Cortex of kidney (tissue), 1 donor: ENCODE measurements at places on chromosomes 4 and X.

- no peak for DNase-seq
Measured at GRCh38 chr4:40331101-40331745, 3.9 kb upstream of the CHRNA9 start.

DNA sequence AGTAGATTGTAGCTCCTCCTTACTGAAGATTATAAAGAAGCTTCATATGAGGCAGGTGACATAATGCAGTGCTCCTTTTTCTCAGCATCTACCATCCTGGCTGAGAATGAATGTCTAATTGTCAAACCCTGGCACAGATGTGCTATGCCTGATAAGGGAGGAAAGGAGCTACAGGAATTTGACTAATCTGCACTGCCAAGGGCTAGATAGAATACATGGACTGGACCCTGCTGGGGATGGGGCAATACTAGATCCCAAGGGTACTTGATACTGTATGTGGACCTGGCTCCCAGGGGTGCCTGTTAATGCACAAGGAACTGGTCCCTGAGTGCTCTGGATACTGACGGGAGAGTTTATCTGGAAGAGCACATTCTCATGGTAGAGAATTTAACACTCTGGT, 362.2 kb upstream of the EMCN start:
- DNase-seq = no peak

GRCh38 chrX:150032742-150033141, 94.5 kb upstream of the EOLA2 start:
- DNase-seq = no peak

- no peak for DNase-seq
Measured at GRCh38 chrX:140172401-140172800, 207.1 kb upstream of the CXorf66 start.

- DNase-seq = no peak
Measured at GRCh38 chr4:169795585-169795984, 37.8 kb upstream of the HPF1 start.

DNA sequence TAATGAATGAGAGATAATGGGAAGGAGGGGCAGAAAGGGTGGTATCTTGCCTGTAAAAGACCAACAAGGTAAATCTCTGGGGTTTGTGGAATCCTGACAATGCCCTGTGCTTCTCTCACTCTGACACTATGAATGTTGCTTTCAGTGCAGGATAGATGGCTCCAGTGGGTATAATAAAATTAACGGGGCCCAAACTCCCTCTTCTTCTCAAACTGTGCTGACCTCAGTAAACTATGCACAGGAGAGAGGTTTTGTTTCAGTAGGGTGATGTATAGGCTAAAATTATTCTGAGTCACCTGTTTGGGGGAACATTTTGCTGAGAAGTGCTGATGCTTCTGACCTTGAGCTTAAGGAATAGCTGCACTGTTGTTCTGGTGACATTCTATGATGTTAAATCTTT, 82.6 kb downstream of the TSPAN7 start:
- no peak for DNase-seq

GRCh38 chr4:153258750-153259149, 54.5 kb downstream of the TRIM2 start:
- DNase-seq = no peak

GRCh38 chr4:37629713-37630112, 56.5 kb downstream of the RELL1 start:
- no peak for DNase-seq

DNA sequence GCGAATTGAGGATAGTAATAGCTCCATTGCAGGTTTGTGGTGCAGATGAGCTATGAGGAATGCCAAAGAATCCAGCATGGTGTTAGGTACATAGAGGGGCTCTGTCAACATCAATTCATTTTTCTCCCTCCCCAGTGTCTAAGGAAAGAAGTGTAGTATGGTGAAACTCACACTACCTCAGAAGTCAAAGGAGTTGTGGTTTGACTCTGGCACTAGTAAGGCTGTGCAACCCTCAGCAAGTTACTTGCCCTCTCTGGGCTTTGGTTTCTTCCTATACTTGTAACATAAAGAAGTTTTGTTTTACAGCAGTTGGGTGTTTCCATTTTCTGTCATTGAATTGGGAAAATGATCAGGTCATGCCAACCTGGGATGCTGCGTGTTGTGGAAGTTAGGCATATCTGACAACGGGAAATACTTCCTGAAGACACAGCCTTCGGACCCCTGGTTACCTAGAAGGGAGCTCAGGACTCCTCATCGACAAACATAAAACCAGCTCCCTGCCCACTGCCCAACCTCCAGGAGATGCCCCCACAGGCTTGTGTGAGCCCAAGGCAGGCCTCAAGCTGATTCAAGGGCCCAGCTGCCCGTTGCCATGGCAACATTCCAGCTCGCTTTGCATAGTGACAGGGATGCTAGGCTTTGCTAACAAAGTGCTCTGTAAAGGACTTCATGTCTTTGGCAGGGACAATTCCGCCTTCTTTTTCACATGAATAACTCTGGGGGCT, 71.4 kb downstream of the RTL5 start:
- no peak for DNase-seq

- no peak for DNase-seq
Measured at GRCh38 chr4:8790749-8791148, 80.9 kb downstream of the HMX1 start.

DNA sequence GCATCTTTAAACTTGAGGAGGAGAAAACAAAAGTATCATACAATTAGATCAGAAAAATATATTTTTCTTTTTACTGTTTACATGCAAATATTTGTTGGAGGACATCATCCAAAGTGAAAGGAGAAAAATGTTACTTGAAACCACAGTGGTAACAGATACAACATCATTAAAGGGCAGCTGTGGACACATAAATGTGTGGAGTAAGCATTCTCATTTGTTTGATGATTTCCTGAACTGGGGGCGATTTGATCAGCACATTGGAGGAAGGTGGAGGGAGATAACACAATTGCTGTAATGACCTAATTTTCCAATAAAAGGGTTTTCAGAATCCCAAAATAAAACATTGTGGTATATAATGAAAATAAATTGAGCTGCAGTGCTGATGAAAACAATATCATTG, 314.5 kb upstream of the HS3ST1 start:
- no peak for DNase-seq

- no peak for DNase-seq
Measured at GRCh38 chr4:77413766-77414165, 191.9 kb upstream of the CXCL13 start.

GRCh38 chr4:112214390-112215264, 17.0 kb upstream of the AP1AR start:
- DNase-seq = no peak

DNA sequence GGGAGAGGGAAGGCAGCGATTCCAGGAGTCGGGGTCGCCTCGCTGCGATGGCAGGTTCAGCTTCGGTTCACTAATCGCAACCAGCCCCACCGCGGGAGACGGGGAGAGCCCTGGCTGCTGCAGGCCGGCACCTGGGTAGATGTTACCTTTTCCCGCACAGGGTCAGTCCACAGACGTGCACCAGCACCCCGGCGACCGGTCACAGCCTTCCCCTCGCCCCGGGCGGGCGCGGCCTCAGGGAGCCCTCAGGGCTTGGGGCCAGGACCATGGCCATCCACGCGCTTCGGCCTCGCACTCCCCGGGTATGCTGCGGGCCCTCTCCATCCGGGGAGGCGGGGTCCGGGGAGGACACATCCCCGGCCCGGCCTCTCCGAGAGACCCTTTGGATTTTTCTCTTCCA, 26.1 kb upstream of the EXOC1L start:
- no peak for DNase-seq

GRCh38 chrX:26562156-26562555, 346.2 kb downstream of the MAGEB5 start:
- DNase-seq = no peak

- DNase-seq = no peak
Measured at GRCh38 chrX:153214934-153215333, 35.9 kb downstream of the MAGEA1 start.

- DNase-seq = no peak
Measured at GRCh38 chr4:40769266-40769665, 19.5 kb downstream of the NSUN7 start.

GRCh38 chrX:27626066-27626465, 35.9 kb downstream of the DCAF8L2 start:
- DNase-seq = no peak

- DNase-seq = no peak
Measured at GRCh38 chr4:180617196-180617595, 1626.0 kb upstream of the TENM3 start.

DNA sequence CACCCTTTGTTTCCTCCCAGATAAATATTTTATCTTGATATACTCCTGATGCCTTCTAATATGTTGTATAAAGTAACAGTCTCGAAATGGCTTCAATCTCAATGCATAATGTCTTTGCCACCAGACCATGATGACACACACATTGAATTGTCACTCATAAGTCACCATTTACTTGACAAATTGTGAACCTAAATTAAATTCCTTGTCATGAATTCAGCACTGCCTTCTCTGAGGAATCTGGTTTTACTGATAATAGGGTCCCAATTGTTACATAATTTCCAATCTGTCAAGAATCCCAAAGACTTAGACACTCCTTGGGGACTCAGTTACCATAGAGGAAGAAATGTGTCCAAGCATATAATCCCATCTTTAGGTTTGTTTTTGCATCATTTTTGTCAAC, 82.3 kb downstream of the NWD2 start:
- no peak for DNase-seq

DNA sequence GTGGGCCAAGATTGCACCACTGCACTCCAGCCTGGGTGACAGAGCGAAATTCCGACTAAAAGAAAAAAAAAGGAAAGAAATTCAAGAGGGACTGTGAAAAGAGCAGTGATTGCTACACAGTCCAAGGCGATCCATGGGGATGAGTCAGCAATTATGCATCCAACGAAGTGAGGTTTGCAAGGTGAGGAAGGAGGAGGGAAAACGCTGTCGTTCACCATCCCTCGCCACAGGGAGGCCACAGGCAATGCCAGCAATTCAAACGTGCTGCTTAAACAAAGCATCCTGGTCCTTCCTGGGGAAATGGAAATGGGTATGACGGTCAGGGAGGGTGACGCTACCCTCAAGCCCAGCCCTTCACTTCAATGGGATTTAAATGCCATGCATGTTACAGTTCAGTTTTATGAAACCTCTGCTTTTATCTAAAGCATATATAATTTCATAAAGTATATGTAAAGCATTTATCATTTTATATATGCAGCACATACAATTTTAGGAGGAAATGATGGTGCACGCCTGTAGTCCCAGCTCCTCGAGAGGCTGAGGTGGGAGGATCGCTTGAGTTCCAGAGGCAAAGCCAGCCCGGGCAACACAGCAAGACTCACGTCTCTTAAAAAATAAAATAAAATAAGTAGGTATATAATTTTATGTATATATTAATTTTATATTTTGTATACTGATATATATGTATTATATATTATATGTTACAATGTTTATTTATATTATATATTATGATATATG, 108.7 kb downstream of the DHRSX start:
- DNase-seq = no peak

DNA sequence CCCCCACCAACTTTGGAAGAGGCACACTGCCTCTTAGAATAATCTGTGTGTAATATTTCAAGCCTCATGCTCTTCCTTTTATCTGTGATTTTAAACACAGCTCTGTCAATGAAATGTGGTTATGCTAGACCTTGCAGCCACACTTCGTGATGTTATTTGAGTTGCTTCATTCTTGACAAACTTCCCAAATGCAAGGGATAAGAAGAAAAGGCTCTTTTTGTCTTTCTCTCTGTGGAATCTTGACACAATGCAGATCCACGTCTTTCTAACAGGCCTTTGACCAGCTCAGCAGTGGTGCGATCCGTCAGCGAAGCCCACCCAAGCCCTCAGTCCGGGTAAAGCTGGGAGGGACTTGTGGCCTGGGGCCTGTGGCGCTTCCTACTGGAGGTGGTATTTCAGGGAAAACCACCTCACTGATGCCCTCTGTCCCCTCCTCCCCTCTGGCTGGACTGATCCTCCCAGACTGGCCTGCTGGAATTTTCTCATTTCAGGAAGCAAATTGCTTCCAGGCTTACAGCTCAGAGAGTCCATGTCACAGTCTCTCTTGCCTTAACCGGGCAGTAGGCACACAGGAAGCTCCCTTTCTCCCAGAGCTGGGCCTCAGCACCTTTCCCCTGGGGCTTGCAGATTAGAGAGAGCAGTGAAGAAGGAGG, 19.5 kb upstream of the CCKAR start:
- no peak for DNase-seq

DNA sequence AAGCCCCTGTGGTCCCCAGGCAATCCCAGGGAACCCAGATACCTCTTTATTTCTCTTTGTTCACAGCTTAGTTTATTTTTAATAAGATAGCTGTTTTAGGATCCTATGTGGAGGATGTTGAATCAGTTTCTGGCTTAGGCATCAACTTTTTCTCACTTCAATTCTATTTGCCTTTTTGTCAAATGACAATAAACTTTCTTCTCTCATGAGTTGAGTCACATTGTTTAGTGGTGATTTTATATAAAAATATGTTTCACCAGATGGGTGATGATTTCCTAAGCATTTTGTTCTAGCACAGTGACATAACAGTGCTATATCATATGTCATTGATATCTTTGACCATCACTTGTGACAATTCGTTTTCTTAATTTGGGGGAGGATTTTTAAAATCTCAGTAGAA, 198.1 kb upstream of the PUDP start:
- no peak for DNase-seq
